ENCODE measurements at places on chromosomes 16 and 17.

- DNase-seq, result no peak
Measured at GRCh38 chr16:69476920-69477443, 52.6 kb downstream of the CYB5B start.

DNA sequence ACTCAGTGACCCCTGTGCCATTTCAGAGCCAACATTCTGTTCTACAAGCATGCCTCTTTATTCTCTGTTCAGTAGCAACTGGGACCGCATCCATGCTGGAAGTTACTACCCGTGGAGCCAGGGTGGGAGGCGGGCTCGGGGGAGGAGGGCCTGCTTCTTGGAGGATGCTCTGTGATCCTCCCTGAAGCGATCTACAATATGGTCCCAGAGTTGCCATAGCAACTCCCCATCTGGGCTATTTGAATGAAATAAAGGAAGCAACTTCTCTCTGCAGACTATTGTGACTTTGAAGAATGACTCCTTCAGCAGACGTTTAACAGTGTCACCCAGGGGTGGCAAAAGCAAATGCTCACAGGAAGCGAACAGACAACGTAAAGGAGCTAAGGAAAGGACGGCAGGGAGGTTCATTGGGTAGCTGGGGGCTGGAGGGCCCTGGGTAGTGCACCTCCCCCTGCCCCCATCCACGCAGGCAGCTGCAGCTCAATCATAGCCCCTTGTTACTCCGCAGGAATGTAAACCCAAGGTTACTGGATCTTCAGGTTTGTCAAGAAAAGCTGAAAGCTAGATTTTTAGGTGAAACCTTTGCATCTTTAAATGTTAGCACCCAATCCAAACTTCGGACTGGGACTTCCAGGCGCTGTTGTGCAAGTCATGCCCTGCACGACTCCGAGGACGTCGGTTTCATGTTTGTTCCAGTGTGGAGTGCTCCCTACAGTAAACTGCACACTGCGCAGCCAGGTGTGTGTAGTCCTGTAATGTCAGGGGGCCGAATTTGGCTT lies 51.1 kb upstream of the MEAK7 start:
- no peak for DNase-seq

DNA sequence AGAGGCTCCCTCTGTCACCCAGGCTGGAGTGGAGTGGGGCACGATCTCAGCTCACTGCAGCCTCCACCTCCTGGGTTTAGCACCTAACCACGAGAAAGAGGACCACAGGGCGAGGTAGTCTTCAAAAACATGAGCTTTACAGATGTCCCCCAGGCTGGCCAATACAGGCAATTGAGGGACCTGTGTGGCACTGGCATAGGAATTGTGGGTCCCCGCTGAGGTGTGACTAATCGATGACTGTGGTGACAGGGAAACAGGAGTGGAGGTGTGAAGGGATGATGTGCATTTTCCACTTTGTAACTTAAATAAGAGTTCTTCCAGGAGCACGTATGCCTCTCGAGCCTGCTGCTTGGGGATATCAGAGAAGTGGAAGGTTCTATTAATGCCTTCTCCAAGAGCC lies 12.6 kb upstream of the ARHGAP17 start:
- DNase-seq, result no peak

- no peak for DNase-seq
Measured at GRCh38 chr16:31416371-31416770, 11.8 kb downstream of the COX6A2 start.

DNA sequence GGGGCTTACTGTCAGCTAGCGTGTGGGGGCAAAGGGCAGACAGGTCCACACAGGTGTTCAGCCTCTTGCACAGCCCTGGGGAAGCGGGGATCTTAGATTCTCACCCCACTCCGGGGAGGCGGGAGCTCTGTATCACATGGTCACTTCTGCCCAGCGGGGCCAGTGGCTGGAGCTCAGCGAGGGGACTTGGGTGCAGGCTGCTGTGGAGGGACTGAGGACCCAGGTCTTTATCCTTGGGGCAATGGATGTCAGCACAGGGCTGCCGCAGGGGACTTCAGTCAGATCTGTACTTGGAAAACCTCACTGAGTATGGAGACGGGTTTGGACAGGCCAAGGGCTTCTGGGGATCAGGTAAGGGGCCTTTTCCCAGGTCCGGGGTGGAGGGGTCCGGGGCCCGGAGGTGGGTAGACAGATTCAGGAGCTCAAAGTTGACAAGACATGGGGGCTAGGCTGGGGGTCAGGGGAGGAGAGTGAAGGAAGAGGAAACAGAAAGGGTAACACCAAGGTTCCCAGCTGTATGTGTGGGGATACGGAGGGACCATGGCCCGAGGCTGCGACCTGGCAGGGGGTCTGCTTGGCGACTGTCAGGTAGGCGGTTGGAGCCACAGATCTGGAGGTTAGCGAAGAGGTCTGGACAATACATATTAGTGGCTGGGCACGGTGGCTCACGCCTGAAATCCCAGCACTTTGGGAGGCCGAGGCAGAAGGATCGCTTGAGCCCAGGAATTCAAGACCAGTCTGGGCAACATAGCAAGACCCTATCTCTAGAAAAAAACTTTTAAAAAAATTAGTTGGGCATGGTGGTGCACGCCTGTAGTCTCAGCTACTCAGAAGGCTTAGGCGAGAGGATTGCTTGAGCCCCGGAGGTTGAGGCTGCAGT lies 15.1 kb upstream of the BAIAP2 start:
- DNase-seq, result no peak

GRCh38 chr17:149231-149630 lies 11.9 kb downstream of the SCGB1C2 start:
- no peak for DNase-seq

GRCh38 chr17:79609673-79610645 lies 892 bp downstream of the RBFOX3 start:
- DNase-seq, result no peak

GRCh38 chr17:56244268-56244890 lies 91.1 kb downstream of the ANKFN1 start:
- DNase-seq, result no peak

DNA sequence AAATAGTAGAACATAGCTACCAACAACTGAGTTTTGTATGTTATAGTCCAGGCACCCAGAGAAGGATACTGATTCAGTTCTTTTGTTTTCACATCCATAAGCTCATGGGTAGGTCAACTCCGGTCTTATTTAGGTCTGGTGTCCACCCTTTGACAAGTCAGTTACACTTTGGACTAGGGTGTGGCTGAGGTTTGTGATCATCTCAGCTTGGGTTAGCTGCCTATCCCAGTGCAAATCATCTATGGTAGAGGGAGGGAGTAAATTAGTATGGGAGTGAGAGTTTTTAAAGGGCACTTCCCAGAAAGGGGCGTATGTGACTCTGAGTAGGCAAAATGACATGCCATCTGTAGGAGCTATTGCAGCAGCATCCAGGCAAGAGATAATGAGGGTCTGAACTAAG lies 66.1 kb downstream of the TANC2 start:
- DNase-seq, result no peak

DNA sequence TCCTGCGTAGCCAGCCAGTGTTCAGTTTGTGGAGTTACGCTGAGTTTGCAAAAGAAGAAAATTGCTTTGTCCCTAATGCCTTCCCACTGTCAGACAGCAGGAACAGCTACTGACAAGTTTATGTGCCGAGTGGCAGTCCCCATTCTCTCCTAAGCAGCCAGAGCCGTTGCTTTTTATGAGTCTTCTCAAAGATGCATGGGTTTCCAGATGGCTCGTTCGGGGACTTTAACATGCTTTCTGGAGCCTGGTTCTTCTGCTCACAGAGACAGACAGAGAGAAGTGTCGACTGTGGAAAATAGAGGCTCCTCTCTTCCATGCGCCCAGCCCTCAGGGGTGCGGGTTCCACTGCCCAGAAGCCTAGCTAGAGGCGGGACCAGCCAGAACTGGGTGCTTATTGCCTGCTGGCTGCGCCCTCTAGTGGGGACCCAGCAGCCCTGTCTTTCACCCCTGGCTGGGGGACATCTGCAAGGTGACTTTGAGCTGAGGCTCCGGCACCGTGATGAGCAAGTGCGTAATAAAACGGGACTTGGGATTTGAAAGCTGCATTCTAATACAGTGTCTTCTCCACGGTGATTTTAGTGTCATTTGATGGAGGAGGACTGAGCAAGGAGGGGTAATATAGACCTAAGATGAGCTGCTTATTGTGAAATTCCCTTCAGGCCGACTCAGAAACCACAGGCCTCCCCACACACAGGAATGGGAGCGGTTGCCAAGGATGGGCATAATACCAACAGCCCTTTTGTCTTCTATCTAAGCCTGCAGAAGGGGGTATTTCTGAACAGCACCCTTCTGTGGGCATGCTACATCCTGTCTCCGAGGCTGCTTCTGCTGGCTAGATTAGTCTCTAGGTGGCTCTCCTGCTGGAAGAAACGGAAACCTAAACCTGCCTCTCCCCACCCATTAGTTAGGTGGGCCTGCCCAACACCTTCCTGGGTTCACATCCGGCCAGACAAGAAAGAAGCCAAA lies 73.1 kb downstream of the CCDC182 start:
- peak; percentile 83 for DNase-seq

GRCh38 chr16:84047206-84047605 lies 4.6 kb upstream of the SLC38A8 start:
- DNase-seq, result no peak

DNA sequence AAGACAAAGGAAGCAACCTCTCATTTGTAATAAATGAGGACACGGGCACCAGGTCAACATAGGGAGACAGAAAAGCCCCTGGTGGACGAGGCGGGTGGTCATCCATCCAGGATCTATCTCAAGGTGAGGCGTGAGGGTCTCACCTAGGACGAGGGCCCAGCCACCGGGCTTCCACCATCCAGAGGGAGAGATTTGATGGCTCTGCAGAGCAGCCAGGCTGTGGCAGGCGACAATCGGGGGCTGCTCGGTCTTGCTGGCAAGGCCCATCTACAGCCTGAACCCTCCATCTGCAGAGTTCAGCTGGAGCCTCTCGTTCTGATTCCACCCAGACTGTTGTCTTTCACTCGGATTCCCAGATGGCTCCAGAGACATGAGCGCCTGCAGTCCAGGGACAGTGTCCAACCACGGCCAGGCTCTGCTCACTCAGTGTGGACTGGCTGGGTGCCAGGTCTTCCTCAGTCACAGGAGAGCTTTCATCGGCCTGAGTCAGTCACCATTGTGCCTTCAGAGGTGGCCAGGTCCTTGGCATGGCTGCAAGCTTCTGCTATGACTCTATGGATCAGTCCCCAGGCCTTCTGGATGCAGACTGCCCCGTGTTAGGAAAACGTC lies 5.9 kb downstream of the LITAFD start:
- DNase-seq, result no peak

GRCh38 chr17:3965118-3965800 lies 1.0 kb upstream of the ATP2A3 start:
- peak; percentile 65 for DNase-seq

GRCh38 chr17:49359990-49360795 lies 1.9 kb downstream of the ZNF652 start:
- DNase-seq, result no peak

- DNase-seq, result no peak
Measured at GRCh38 chr17:1447052-1447451, 9.0 kb downstream of the CRK start.

DNA sequence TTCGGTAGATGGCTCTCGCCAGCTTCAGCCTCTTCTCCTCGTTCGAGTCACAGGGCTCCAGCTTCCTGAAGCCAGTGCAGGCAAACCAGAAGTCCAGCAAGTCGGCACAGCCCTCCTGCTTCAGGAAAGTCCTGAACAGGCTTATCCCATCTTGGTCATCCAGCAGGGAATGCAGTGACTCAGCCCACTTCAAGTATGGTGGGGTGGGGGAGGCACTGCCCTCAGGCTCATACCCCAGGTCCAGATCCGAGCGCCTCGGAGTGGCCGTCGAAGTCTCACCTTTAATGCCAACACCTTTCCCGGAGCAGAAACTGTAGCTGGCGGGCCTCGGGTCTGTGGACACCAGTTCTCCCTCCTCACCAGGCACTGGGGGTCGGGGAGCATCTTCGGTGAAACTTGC lies 5.9 kb downstream of the AXIN1 start:
- no peak for DNase-seq

All from SK-N-DZ (cell line).